ENCODE measurements at places on chromosomes 6 and 20.

DNA sequence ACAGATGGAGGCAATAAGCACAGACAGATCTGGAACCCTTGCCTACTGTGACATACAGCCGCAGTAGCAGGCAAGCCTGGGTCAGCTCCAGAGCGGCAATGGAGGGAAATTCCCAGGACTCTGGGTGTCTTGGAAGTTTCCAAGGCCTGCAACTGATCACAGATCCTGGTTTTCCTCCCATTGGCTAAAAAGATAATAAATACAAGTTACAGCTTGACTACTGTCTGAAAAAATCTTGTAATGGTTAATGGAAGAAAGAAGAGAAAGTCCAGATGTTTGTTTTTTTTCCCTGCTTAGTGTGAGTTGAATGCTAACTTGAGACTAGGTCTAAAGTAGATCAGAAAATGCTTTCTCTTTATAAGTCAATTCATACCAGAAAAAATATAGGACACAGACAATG is 307.6 kb downstream of the ALDH8A1 start:
- peak; percentile 86 for DNase-seq

- no peak for DNase-seq
Observed at GRCh38 chr6:122339661-122340060, 59.8 kb upstream of the HSF2 start.

DNA sequence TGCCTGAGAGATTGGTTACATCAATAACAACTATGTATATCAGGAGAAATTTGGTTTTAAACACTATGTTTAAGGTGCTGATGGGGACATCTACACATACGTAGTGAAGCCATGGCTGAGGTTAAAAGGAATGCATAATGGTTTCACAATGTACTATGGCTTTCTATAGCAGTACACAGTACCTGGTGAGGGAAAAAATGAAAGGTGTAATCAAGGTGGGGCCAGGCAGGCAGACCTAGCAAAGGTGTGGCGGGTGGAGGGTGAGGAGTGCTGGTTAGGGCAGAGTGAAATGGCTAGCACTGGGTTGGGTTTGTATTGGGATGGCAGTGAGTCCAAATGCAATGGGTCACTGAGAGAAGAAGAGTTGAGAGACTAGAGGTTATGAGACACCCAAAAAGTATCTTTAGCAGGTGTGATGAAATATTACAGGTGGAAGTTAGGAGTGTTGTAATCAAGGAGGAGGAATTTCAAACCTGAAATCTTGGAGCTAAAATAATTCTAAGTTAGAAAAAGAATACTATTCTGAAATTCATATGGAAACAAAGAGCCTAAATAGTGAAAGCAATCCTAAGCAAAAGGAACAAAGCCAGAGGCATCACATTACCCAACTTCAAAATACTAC is 22.3 kb downstream of the PAQR8 start:
- no peak for DNase-seq

DNA sequence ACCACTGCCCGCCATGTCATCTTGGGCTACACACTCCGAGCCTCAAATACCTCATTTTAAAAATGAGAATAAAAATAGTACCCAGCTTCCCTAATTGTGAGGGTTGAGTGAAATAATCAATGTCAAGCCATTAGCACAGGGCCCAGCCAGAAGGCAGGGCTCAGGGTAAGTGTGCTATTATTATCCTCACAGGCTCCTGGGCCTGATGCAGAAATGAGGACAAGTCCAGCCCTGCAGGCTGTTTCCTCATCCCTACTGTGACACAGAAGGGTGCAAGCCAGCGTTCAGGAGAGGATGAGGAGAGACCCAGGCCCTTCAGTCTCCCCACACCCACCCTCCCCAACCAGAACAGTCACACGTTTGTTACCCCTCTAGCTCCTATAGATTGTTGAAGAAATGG is 4.0 kb downstream of the DLK2 start:
- DNase-seq, result no peak

DNA sequence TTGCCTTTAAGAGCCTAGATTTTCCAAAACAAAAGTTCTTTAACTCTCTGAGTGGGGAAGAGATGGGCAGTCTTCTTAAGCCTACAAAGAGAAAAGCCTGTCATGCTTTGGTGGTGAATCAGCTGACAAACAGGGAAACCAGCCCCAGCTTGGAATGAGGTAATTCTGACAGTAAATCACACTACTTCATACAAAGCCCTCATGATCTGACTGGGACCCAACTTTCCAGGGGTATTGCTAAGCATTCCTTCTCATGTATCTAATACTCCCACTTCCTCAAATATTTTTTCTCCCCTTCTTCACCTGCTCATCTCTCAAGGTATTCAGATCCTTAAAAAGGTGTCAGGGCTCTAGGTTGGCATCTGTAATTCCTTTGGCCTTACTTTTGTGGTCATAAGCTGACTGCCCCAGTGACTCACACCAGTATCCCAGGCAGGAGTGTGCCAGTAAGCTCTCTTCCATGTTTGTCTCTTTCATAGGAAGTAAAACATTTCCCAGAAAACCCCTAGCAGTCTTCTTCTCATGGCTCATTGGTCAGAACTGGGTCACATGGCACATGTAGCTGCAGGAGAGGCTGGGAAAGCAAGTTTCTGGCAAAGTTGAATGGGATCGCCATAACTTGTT is 15.0 kb upstream of the TBC1D22B start:
- DNase-seq, result peak; percentile 99

DNA sequence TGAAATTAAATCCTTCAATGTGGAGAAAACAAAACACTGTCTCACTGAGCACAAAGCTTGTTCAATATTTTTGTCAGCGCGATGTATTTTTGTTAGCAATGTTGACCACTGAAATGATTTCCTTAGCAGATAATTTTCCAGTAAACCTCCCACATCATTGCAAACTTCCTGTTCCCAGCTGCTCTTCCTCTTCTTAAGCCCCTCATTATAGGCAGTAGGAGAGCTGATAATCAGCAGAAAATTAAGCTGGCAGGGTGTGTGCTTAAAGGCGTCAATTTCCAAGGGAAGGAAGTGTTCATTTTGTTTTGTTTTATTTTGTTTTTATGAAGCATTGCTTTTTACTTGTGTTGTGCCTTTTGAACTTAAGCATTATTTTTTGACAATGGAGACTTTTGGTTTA is 29.1 kb upstream of the TMEM14A start:
- DNase-seq, result no peak

GRCh38 chr20:58130156-58130555 is 98.3 kb downstream of the ANKRD60 start:
- no peak for DNase-seq

Data from renal cortical epithelial cell (primary cell).